ENCODE measurements at places on chromosomes 7 and 10. TPM values are rescaled to one million over a fixed set of nuclear protein-coding genes. Genes with fewer than 3 reads are reported as not detected.

PNLIPRP3 gene
- total RNA-seq, result not detected

TCERG1L gene
- 0.20 TPM for total RNA-seq

CDK1 gene
- 123 TPM for total RNA-seq

DPYSL4 gene
- total RNA-seq, result 1.5 TPM

VWDE gene
- 4.6 TPM for total RNA-seq

FKBP6 gene
- total RNA-seq, result not detected

PLEKHS1 gene
- not detected for total RNA-seq

MINPP1 gene
- total RNA-seq, result 12.1 TPM

HKDC1 gene
- total RNA-seq, result 2.7 TPM

TMEM229A gene
- total RNA-seq, result not detected

GATA3 gene
- total RNA-seq, result 61.5 TPM

THAP5 gene
- 28.6 TPM for total RNA-seq

ITGA8 gene
- total RNA-seq, result not detected

BBS9 gene
- 10.2 TPM for total RNA-seq

PRKG1 gene
- not detected for total RNA-seq

SHTN1 gene
- total RNA-seq, result not detected

CFAP58 gene
- total RNA-seq, result 0.64 TPM

PRF1 gene
- 433 TPM for total RNA-seq

ACHE gene
- 0.23 TPM for total RNA-seq

ACTL6B gene
- total RNA-seq, result not detected

SPDYE1 gene
- 0.20 TPM for total RNA-seq

Data from activated CD8-positive, alpha-beta memory T cell treated with anti-CD3 and anti-CD28 coated beads, Interleukin-2, amount 10 ng/mL, durations not matched to agents 7 days and 5 days (primary cell).